Activated CD4-positive, alpha-beta T cell treated with anti-CD3 and anti-CD28 coated beads for 4 hours (primary cell): ENCODE measurements at places on chromosomes 7 and 10.

DNA sequence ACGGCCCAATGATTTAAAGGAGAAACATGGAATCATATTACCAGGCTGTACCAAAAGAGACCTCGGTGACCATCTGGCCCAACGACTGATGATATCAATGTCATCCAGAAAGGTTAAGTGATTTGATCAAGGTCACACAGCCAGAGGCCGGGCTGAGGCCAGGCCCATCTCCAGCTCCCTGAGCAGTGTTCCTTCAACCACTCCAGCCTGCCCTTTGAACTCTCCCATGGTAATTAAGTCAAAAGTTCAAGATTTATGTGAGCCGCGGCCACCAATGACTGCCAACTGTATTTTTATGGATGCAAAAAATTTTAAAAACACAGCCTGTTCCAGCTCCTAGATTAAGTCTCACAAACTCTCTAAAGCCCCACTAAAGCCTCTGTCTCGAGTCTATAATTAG is 41.8 kb downstream of the FGFR2 start:
- DNase-seq: no peak

DNA sequence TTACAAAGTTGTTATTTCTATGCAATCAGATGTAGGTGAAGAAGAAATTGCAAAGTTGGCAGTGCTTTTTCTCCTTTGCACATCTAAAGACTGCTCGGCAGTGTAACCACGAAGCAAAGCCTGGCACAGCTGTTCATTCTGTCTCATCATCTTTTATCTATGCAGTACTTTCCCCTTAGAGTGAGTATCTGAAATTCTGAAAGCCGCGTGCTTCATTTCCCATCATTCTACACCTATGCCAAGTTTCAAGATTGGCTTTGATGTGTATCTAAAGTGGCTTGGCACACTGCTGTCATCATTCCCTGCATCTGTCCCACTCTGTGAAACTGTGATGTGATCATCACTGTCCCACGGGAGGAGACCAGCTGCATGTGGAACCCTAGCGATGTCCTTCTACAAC is 15.2 kb downstream of the SOSTDC1 start:
- DNase-seq: no peak

DNA sequence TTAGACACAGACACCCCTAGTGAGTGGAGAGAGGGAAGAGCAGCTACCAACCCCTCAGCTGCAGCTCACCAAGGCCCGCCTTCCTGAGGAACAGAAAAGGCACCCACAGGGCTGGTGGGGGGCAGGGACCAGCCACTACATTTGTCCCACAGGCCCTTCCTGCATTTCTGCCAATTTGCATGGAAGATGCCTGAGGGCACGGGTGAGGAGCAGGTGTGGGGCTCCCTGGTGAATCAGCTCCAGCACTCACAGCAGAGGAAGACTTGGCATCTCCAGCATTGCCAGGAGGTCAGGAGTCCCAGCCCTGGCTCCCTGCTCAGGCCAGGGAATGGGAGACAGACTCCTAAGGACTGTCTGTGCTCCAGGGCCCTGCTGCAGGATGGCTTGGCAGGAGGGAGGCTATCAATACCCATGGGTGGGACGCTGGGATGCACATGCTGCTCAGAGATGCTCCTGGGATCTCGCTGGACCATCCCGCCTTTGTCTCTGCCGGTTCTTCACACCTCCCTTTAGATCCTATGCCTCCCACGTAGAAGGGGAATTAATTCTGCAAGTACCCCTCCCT is 109.7 kb downstream of the SLIT1 start:
- no peak for DNase-seq

GRCh38 chr7:158649279-158649678 is 55.3 kb downstream of the NCAPG2 start:
- DNase-seq: no peak

DNA sequence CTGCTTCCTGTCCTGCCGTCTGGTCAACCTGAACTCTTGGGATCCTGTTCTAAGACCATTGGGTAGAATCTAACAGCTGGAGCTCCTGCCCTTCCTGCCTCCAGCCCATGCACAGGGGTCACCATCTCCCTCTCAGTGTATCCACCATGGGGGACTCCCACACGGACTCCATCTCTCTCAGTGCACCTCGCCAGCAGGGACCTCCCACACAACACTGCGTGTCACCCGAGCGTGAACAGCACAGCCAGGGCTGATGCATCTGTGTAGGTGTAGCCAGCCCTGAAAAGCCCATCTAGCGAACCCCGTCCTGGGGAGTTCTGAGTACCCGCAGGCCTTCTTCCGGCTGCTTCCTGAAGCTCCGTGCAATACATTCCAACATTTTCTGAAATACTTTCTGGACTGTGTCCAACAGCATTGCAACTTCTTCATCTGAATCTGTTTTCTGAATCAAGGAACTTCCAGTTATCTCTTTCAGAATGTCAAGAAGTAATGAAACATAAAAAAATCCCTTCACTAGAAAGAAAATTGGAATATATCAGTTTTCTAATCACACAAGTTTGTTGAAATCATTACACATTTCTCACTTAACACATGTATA is 52.5 kb downstream of the NCAPG2 start:
- no peak for DNase-seq

GRCh38 chr7:157981778-157982177 is 605.8 kb downstream of the PTPRN2 start:
- DNase-seq: no peak

- DNase-seq: no peak
Measured at GRCh38 chr10:75827587-75828021, 396.2 kb downstream of the LRMDA start.

- DNase-seq: no peak
Measured at GRCh38 chr10:86801995-86802394, 45.6 kb downstream of the BMPR1A start.

DNA sequence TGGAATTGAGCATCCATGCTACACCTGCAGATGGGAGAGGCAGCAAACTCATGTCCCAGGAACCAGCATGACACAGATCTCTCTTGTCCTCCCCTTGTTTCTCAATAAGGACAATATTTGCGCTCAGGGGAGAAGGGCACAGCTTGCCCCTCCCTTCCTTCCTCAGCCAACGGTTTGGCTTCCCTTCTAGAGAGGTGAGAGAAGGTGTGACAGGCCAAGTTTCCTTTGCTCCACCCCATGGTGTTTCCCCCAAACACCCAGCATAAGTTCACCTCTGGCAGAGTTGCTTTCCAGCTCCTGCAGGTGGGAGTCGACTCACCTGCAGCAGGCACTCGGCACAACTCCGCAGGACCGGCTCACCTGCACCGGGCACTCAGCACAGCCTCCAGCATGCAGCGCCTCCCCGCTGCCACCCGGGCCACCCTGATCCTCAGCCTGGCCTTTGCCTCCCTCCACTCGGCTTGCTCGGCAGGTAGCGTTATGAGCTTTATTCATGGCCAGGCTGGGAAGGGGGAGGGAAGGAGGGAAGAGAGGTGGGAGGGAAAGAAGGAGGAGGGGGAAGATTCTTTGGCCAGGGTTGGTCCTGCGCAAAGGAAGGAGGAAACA is at the start of the genes ATP6V0A4 and TMEM213:
Gene ATP6V0A4, minus strand, starts transcription at position 482 of the 606 bp plus-strand sequence. CDS start 26,949 bp downstream, outside the sequence.
Gene TMEM213, plus strand, starts transcription at position 280 of the 606 bp plus-strand sequence. Its CDS starts 111 bp downstream, at position 391.
- DNase-seq: no peak

- DNase-seq: no peak
Measured at GRCh38 chr10:84188815-84189214, 5.5 kb upstream of the CDHR1 start.

DNA sequence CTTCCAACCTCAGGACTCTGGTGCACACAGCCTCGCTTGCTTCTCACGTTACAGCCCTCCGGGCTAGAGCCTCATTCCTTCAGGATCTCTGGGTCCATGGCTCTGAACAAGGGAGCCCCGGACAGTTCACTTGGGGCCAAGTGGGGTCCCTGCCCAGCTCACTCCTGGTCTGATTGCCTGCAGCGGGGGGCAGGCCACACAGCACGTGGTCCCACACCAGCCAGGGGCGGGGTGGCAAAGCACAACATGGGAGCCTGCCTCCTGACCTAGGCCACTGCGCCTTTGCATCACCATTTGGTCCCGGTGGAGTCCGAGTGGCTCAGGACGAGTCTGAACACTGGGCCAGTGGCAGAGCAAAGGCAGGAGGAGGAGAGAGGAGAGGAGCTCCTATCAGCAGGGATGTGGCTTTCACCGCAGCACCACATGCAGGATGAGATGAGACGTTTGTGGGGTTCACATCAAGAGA is 13.4 kb upstream of the CRYGN start:
- no peak for DNase-seq

- DNase-seq: no peak
Measured at GRCh38 chr10:56096226-56096517, 264.9 kb downstream of the ZWINT start.

DNA sequence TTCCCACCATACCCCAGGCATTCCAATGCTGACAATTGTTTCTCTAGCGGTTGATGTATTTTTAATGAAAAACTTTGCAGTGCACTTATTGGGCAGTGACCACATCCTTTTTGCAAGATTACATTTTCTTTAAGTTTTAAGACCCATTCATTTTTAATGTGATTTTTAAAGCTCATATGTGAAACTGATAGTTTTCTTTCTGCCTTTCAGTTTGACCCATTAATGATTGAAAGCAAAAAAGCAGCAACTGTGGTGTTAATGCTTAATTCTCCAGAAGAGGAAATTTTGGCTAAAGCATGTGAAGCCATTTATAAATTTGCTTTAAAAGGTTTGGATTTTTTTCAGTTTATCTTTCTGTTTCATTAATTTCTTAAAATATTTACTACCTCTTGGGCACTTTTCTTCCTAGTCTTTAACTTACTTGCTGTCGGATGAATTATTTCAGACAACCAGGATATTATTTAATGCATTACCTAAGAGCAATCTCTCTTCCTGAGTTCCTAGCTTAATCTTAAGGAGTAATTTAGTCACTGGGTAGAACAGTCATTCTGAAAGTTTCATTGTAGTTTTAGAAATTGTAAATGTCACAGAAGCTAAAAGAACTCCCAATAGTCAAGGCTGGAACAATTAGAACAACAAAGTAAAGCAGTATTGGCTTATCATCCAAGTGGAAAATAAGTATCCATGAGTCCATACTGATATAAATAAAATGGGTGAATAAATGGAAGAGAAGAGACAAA is 18.3 kb downstream of the ARMC3 start:
- no peak for DNase-seq

- no peak for DNase-seq
Measured at GRCh38 chr7:131533151-131533559, 23.3 kb downstream of the PODXL start.

- no peak for DNase-seq
Measured at GRCh38 chr10:109773288-109774120, 149.8 kb downstream of the XPNPEP1 start.

GRCh38 chr7:26321435-26321834 is 29.8 kb downstream of the SNX10 start:
- DNase-seq: no peak

GRCh38 chr10:4291990-4292389 is 507.0 kb upstream of the KLF6 start:
- no peak for DNase-seq

DNA sequence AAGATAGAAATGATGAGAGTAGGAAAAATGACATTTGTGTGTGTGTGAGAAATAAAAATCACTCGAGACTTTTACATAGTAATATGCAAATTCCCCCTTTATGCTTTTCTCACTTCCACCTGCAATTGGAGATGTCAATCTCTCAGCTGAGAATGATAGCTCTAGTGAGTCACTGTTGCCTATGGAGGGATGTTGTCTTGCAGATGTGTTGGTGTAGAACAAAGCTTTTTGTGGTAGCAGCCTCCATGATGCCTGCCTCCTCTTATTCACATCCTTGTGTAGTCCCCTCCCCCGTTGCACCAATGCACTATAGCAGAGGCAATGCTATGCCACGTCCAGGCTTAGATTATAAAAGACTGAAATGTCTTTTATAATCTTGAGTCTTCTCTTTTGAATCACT is 33.8 kb downstream of the SPAG6 start:
- peak; percentile 51 for DNase-seq

GRCh38 chr7:111560773-111561653 is 1.3 kb downstream of the IMMP2L start:
- no peak for DNase-seq

DNA sequence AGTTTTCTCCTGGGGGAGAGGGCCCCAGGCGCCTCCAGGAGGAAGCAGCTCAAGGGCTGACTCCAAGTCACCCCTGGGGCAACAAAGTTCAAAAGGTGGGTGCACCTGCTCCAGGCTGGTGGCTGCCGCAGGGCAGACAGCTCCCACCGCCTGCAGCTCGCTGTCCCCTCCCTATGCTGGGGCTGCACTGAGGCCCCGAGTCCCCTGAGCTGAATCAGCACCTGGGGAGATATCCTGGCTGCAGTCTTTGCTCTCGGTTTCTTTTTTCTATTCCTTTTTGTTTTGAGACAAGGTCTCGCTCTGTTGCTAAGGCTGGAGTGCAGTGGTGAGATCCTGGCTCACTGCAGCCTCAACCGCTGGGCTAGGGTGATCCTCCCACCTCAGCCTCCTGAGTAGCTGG is 183.4 kb downstream of the DNAJB6 start:
- no peak for DNase-seq

DNA sequence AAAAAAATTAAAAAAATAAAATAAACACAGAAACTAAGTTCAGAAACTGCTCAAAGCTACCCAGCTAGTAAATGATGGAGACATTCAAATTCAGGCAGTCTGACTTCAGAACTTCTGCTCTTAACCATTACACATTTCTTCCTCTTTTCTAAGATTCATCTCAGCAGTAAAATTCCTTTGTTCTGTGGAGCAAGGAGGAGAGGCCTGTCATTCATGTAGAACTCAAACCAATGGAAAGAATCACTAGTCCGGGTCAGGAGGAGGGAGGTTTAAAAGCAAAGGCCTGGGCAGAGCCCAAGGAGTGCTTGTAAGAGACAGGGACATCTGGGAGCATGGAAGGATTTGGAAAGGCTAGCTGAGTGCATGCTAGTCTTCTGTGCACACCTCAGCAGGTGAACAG is 37.9 kb upstream of the DNAJB12 start:
- no peak for DNase-seq

DNA sequence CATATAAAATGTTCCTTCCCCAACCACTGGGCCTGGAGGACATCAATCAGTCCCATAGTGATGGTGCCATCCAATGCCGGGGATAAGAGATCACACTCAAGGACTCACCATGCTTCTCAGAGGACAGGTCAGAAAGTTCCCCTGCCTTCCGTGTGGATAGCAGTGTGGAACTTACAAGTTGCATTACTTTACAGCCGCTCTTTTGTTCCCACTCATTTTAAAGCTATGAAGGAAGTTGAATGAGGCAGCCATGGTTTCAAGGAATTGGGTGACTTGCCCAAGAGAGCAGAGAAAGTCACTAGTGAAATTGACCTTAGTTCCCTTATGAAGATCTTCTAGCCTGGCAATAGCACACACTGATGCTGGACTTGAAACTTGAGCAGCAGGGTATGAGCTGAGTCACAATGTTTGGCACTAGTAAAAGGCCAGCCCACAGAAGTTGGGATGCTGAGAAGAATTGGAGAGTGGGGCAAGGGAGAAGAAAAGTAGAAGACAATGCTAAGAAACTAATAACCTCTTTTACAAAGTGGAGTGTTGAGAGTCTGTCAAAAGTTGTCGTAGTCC is 78.7 kb downstream of the CXCL12 start:
- no peak for DNase-seq

- no peak for DNase-seq
Measured at GRCh38 chr7:28956608-28957063, 1.5 kb downstream of the TRIL start.

DNA sequence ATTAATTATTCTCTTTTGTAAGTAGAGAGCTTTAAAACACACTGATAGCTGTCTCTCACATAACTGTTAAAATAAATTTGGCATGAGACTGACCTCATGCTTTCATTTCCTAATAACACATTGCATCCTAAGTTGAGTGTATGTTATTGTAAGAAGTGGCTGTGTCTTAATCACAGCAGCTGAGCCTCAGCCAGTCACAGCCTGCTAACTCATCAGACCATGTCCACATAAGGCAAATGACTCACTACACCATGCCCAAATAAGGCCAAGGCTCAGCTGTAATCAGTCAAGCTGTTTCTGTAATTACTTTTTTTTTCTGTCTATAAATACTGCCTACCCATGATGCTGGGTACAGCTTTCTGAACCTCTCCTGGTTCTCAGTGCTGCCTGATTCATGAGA is 860.9 kb downstream of the XPNPEP1 start:
- no peak for DNase-seq
